Central memory CD8-positive, alpha-beta T cell (primary cell): ENCODE measurements at places on chromosomes 5 and 9.

GRCh38 chr5:41794471-41794870 lies 75.8 kb downstream of the OXCT1 start:
- no peak overlapping the region for H3K27ac ChIP-seq
- peaks cover 24% of the 10 kb centered on the region for H3K36me3 ChIP-seq
- H3K4me3 ChIP-seq = no peak overlapping the region
- H3K4me1 ChIP-seq = no peaks in the 10 kb centered on the region
- no peaks in the 10 kb centered on the region for H3K27me3 ChIP-seq

GRCh38 chr5:3825531-3826451 lies 230.2 kb downstream of the IRX1 start:
- no peaks in the 10 kb centered on the region for H3K36me3 ChIP-seq
- H3K27me3 ChIP-seq = no peaks in the 10 kb centered on the region
- no peak overlapping the region for H3K4me3 ChIP-seq
- DNase-seq = no peak
- H3K27ac ChIP-seq = no peak overlapping the region

DNA sequence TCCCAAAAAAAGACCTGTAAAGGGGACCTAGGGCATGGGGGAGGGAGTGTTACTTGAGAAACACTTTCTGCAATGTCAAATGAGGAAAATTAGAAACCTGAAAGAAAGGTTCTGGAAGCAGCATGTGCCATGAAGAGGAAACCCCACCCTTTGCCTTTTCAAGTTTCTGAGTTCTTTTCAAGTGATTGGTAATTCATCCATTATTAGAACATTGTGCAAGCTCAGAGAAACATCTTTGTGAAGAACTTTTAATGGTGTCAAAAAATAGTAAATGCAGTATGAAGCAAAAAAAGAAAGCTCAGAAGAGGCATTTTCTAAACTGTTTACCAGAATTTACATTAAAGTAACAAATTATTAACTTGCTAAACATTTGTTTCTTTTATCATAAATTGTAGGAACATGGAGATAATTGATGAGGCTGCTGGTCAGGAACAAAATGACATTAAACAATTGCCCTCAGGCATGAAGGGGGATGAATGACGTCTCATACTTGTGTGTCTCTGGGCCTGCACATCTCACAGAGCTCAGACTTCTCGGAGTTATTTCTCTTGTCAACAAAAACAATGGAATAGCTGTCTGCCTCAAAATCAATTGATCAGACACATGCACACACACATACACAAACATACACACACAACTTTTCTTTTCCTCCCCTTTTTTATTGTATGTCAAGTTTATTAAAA lies 1946.0 kb upstream of the CDH6 start:
- no peak for DNase-seq
- no peaks in the 10 kb centered on the region for H3K4me1 ChIP-seq
- H3K36me3 ChIP-seq = no peaks in the 10 kb centered on the region
- no peak overlapping the region for H3K4me3 ChIP-seq
- no peak overlapping the region for H3K27ac ChIP-seq

- peak overlapping the region; percentile 96 for H3K27ac ChIP-seq
- peak overlapping the region; percentile 91 for H3K4me3 ChIP-seq
- peaks cover 17% of the 10 kb centered on the region for H3K36me3 ChIP-seq
- H3K4me1 ChIP-seq = peaks cover 85% of the 10 kb centered on the region
- no peaks in the 10 kb centered on the region for H3K27me3 ChIP-seq
These were observed 56.0 kb downstream of the RGS3 start for GRCh38 chr9:113519426-113520108.

GRCh38 chr9:71145179-71145578 lies 23.8 kb upstream of the TRPM3 start:
- DNase-seq = no peak
- H3K27ac ChIP-seq = no peak overlapping the region
- no peaks in the 10 kb centered on the region for H3K27me3 ChIP-seq
- H3K4me1 ChIP-seq = no peaks in the 10 kb centered on the region

- no peaks in the 10 kb centered on the region for H3K36me3 ChIP-seq
- no peak overlapping the region for H3K27ac ChIP-seq
- no peaks in the 10 kb centered on the region for H3K27me3 ChIP-seq
- no peak overlapping the region for H3K4me3 ChIP-seq
- no peak for DNase-seq
These were observed 249.4 kb downstream of the FAM170A start for GRCh38 chr5:119878712-119879111.

DNA sequence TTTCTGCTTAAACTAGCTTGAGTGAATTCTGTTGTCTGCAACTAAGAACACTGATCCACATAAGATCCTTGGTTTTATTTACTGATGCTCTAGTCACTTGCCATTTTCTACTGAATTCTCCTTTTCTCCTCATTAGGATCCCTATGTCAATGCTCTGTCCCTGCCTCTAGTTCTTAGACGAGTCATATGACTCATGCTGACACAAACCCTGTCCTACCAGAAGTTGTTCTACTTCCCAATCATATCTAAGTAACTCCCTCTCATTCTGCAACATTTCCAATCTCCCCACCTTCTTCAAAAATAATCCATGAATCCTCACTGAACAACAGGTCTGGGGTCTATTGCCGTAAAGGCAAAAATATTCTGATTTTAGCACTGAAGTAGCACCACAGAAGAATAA lies 47.1 kb upstream of the DMRT1 start:
- DNase-seq = no peak
- H3K4me3 ChIP-seq = no peak overlapping the region
- H3K4me1 ChIP-seq = no peaks in the 10 kb centered on the region
- H3K27me3 ChIP-seq = peaks cover 29% of the 10 kb centered on the region
- no peak overlapping the region for H3K27ac ChIP-seq

GRCh38 chr9:76336027-76336426 lies 58.2 kb downstream of the RFK start:
- H3K4me3 ChIP-seq = no peak overlapping the region
- no peak overlapping the region for H3K27ac ChIP-seq
- DNase-seq = no peak
- H3K36me3 ChIP-seq = no peaks in the 10 kb centered on the region
- peaks cover 53% of the 10 kb centered on the region for H3K27me3 ChIP-seq

DNA sequence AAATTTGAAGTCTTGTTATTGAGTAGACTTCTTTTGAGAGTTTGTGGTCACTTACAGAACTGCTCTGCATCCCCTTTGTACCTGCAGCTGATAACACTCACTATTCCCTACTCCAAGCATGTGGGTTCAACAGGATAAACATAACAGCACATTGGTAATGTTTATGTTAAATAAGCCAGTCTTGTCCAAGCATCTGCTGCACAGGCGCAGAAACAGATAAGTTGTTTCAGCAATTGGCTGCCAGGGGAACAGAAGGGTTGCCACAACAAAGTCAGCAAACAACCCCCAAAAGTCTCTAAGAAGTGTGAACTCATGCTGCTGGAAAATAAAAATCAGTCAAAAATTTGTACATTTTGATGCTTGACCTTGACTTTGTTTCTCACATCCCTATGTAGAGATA lies 174.6 kb downstream of the GDNF start:
- H3K4me1 ChIP-seq = peaks cover 10% of the 10 kb centered on the region
- H3K36me3 ChIP-seq = peaks cover 3% of the 10 kb centered on the region
- no peaks in the 10 kb centered on the region for H3K27me3 ChIP-seq
- no peak overlapping the region for H3K4me3 ChIP-seq
- DNase-seq = no peak

GRCh38 chr5:2904956-2905355 lies 153.5 kb upstream of the IRX2 start:
- H3K36me3 ChIP-seq = no peaks in the 10 kb centered on the region
- no peaks in the 10 kb centered on the region for H3K4me1 ChIP-seq
- H3K4me3 ChIP-seq = no peak overlapping the region
- no peak overlapping the region for H3K27ac ChIP-seq
- no peaks in the 10 kb centered on the region for H3K27me3 ChIP-seq

GRCh38 chr5:175096469-175097165 lies 347.4 kb downstream of the DRD1 start:
- H3K36me3 ChIP-seq = no peaks in the 10 kb centered on the region
- no peak for DNase-seq
- H3K27me3 ChIP-seq = peaks cover 19% of the 10 kb centered on the region
- H3K4me3 ChIP-seq = no peak overlapping the region
- H3K4me1 ChIP-seq = no peaks in the 10 kb centered on the region
- H3K27ac ChIP-seq = no peak overlapping the region

DNA sequence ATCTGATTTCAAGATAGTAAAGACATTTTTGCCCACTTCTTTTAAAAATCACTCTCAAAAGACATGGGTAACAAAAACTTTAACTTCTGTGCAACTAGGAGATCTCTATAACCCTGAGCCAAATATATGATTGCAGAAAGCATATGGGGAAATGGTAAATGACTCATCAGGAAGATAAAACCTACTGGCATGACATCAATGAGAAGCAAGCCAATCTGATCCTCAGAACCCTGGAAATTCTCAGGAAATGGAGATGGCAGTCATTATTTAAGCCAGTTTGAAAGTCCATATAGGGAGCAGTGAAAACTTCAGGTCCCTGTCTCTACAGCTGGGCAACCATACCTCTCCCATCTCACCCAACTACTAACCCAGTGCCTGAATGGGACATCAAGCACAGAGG lies 249.7 kb upstream of the NREP start:
- H3K27me3 ChIP-seq = no peaks in the 10 kb centered on the region
- H3K4me1 ChIP-seq = no peaks in the 10 kb centered on the region
- DNase-seq = no peak
- no peak overlapping the region for H3K4me3 ChIP-seq
- no peaks in the 10 kb centered on the region for H3K36me3 ChIP-seq
- H3K27ac ChIP-seq = no peak overlapping the region

DNA sequence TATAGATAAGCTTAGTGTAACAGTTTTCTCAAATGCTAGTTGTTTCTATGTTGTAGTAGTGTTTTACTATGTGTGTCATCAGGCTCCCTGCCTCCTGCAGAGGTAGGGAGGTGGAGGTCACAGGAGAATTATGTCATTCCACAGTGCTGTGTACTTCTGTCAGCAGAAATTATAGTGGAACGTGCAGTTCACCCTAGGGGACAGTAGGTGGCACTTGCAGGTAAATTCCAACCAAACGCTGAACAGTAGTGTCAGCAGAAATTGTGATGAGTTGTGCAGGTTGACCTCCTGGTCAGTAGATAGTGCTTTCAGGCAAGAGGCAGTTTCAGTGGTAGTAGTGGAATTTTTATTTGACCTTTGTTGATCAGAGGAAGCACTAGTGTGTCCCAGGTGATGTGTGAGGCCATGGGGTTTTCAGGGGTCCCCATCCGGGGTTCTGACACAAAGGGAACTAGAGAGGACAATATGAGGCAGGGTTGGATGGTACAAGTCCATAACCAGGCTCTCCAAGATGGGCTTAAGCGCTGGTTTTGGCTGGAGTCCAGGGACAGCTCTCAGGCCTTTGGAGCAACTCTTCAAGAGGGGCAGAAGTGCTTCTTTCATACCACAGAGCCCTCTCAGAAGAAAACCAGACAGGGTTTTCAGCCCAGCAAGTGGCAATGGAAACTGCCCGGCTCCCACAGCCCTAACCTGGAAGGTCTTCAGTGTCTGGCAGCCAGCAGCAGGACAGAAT lies 402.9 kb downstream of the CYLC2 start:
- no peak overlapping the region for H3K27ac ChIP-seq
- H3K36me3 ChIP-seq = no peaks in the 10 kb centered on the region
- no peak for DNase-seq
- H3K4me1 ChIP-seq = no peaks in the 10 kb centered on the region

DNA sequence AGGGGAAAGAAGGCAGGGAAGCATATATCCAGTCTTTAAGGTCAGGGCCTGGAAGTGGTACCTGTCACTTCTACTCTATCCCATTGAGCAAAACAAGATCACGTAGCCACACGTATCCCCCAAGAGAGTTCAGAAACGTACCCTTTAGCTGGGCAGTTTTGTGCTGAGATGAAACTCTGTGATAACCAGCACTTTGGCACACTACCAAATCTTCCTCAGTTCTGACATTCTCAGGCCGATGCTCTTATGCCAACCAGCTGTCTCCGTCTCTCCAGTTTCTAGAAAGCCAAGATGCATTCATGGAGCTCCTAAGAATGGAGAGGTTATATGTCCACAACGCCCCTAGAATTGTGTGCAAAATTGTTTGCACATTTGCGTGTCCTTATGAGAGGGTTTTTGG lies 176.6 kb upstream of the MSX2 start:
- H3K4me3 ChIP-seq = no peak overlapping the region
- H3K4me1 ChIP-seq = no peaks in the 10 kb centered on the region
- no peaks in the 10 kb centered on the region for H3K27me3 ChIP-seq
- H3K27ac ChIP-seq = no peak overlapping the region
- no peak for DNase-seq
- H3K36me3 ChIP-seq = no peaks in the 10 kb centered on the region

DNA sequence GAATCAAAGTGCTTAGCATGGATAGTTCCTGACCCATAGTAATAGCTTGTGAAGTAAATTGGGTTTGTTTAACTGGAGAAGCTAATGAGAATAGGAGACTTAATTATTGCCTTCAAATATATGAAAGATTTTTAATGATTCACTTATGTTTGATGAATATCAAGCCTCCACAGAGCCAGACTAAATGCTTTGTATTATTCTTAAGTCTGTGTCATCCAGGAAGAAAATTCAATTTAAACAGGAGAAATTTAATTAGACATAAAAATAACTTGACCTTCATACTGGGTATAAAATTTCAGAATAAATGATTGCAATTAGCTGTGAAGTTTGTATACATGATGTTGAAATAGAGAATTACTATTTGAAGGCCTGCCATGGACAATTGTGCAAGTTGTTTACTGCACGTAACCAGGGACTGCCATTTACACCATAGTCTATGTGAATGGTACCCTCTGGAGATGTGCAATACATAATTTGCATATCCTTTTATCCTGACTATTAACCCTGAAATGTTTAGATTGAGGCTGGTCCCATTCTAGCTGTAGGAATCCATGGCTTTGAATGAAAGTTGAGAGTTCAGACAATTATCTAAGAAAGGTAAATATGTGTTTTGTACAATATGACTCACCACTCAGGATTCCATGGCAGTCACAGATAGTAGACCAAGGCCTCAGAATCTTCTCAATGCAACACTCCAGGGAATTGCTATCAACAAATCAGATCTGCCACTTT lies 133.5 kb upstream of the IL12B start:
- no peak overlapping the region for H3K4me3 ChIP-seq
- peaks cover 18% of the 10 kb centered on the region for H3K27me3 ChIP-seq
- no peak overlapping the region for H3K27ac ChIP-seq
- H3K36me3 ChIP-seq = no peaks in the 10 kb centered on the region

DNA sequence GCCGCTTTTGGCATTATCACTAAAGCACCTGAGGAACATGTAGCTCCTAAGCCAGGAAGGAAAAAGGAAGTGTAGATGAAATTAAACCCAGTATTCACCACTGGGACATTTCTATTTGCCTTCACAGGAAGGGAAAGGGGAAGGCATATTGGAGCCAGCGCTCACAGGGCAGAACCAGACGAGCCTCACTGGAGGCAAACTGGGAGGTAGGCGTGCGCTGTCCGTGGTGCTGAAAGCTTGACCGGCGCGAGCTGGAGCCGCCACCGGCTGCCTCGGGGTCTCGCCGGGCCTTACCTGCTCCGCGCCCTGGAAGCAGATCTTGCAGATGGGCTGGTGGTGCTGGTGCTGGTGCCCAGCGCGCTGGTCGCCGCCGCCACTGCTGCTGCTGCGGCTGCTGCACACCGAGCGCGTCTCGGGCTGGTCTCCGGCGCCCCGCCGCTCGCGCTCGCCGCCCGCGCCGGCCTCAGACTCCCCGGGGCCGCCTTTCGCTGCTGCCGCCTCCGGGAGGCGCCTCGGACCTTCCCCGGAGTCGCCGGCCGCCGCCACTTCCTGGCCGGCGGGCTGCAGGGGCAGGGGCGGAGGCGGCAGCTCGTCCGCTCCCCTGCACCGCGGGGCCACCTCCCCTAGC lies 732 bp downstream of the MARCHF11 start:
- H3K36me3 ChIP-seq = no peaks in the 10 kb centered on the region
- H3K27me3 ChIP-seq = peaks cover 32% of the 10 kb centered on the region
- no peak overlapping the region for H3K4me3 ChIP-seq
- H3K4me1 ChIP-seq = peaks cover 4% of the 10 kb centered on the region
- DNase-seq = no peak
- no peak overlapping the region for H3K27ac ChIP-seq

- no peak for DNase-seq
- H3K36me3 ChIP-seq = no peaks in the 10 kb centered on the region
- no peak overlapping the region for H3K27ac ChIP-seq
- H3K4me3 ChIP-seq = no peak overlapping the region
- H3K4me1 ChIP-seq = no peaks in the 10 kb centered on the region
These were observed 439.1 kb downstream of the DMAC1 start for GRCh38 chr9:7360513-7360912.
